ENCODE measurements at places on chromosomes 11 and 22.

DNA sequence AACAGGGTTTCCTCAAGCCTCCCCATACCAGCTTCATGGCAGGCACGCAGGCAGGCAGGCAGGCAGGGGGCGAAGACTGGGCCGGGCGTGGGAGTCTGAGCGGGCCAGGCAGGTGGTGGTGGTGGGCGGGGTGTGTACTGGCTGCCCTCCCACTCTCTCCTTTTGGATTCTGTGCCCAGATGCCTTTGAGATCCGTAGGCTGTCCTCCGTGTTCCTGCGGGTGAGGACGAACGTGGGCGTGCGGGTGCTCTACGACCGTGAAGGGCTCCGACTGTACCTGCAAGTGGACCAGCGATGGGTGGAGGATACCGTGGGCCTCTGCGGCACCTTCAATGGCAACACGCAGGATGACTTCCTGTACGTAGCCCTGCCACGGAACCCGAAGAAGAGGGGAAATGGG, 23.0 kb downstream of the OTOG start:
- DNase-seq, result no peak

- no peak for DNase-seq
Observed at GRCh38 chr22:32199341-32199740, 5.5 kb downstream of the RFPL2 start.

DNA sequence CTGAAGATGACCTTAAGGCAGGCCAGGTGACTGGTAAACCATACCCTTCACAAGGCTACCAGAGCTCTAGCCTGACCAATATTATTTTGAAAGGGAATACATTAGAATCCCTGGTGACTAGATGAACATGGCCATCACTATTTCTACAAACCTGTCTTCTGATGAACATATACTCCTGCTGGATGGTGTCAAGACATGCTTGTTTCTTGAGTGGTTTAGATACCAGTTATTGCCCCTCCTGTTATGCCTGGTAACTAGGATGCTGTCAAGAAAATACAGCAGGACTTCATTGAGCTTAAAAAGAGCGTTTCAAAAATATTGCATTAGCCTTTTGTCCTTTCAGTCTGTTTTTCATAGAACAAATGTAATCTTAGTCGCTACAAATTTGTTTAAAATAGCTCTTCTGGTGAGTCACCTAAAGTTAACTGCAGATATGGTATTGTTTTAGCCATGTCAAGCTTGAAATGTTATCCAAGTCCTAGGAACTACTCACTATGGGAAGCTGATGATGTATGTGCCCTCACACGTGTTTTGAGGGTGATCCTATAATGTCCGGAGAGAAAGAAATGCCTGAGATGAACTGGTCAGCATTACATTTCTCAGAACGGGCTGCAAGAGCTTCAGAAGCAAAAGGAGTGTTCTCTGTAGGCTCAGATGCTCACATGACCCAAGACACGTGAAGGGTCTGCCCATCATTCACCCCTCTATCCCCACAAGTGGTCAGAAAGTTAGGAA, 20.6 kb downstream of the ADM start:
- DNase-seq, result no peak

DNA sequence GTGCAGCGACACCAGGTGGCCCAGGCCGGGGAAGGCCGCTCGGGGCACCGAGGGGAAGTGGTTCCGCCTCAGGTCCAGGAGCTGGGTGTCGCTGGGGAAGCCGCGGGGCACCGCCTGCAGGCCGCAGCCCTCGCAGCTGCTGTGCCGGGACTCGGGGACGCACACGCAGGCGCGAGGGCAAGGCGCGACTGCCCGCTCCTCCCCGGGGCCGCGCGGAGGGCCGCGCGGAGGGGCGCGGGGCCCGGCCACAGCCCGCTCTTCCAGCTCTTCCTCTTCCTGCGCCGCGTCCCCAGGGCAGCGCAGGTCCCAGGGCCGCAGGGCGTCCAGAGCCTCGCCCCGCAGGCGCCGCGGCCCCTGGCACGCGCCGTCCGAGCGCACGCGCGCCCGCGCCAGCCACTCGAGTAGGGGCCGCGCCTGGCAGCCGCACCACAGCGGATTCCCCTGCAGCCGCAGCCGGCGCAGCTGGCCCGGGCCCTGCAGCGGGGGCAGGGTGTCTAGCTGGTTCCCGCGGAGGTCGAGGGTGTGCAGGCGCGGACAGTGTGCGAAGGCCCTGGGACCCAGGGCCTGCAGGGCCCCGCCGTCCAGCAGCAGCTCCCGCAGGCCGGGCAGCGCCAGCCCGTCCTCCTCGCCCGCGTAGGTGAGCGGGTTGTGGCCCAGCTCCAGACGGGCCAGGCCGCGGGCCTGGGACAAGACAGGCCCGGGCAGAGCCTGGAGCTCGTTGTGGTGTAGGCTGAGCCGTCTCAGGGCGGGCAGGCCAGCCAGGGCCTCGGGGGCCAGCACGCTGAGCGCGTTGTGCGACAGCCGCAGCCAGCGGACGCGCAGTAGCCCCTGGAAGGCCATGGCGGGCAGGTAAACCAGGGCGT, 2.8 kb downstream of the CHADL start:
- peak; percentile 65 for DNase-seq

DNA sequence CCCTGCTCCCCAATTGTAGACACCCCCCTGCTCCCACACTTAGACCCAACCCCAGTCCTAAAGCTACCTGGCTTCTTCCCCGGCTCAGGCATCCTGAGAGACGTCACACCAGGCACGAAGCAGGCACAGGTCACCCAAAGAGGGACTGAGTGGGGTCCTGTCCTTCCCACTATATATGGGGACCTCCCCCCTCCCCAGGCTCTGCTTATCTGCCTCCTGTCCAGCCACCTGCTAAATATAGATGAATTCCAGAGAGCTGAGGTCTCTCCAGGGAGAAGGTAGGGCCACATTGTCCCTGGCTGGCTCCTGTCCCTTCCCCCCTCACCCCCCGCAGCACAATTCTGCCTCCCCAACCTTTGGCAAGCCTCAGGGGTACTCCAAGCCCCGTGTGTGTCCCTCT, at the start of gene MYBPC3:
Gene MYBPC3 (minus strand): TSS at position 147 of the 400 bp plus-strand sequence. CDS start 55 bp downstream, at position 92.
- no peak for DNase-seq

- DNase-seq, result peak; percentile 98
Observed at GRCh38 chr11:20112291-20113148, 47.8 kb downstream of the DBX1 start.

- DNase-seq, result peak; percentile 82
Observed at GRCh38 chr11:87428266-87428665, 390.5 kb downstream of the TMEM135 start.

- DNase-seq, result no peak
Observed at GRCh38 chr11:108009497-108010370, 1.0 kb downstream of the CUL5 start.

- no peak for DNase-seq
Observed at GRCh38 chr11:73498343-73498742, 99.6 kb downstream of the FAM168A start.

- no peak for DNase-seq
Observed at GRCh38 chr11:96758957-96759356, 369.1 kb downstream of the JRKL start.

DNA sequence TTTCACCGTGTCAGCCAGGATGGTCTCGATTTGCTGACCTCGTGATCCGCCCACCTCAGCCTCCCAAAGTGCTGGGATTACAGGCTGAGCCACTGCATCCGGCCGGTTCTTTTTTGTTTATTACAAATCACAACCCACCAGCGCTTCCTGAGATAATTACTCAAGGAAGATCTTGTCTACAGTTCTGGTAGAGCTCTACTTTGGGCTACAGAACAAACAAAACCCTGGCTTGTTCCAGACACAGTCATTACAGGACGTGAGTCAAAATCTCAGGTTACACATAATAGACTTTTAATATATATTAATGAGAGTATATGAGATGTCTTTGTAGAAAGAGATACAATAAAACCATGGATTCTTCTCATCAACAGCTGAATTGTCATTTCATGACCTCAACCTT, 42.8 kb upstream of the NUP50 start:
- DNase-seq, result no peak

- peak; percentile 74 for DNase-seq
Observed at GRCh38 chr22:19806213-19807160, 45.9 kb downstream of the TBX1 start.

DNA sequence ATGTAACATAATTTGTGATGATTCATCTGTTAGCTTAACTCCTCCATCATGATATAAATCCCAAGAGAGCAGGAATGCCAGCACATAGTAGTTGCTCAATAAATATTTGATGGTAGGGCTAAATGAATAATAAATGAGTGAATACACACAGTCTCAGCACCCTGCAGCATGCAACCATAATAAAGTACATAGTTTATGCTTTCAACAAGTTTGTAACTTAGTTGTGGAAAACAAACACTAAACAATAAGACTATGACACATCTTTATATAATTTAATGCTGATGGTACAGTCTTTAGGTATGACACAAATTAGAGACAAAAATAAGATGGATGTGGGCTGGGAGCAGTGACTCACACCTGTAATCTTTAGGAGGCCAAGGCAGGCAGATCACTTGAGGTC, 3.8 kb downstream of the ALKBH8 start:
- DNase-seq, result peak; percentile 86

DNA sequence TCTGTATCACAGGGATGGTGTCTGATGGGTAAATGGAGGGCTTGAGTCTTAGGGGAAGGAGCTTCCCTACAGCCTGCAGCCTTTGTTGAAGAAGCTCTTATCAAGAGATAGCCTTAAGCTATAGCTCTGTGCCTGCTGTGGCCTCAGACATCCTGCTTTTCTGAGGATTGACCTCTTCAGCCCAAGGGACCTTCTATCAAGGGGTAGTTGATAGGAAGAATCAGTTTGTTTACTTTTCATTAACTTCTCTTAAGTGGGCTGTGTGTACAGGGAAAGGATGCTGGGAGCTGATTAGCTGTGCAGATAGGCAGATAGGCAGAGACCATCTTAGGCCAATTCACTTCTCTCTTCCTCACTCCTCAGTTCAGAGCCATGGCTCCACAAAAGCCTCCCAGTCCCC, 151.8 kb upstream of the CADM1 start:
- no peak for DNase-seq

GRCh38 chr11:97964332-97965004, 1056.3 kb upstream of the CNTN5 start:
- no peak for DNase-seq

DNA sequence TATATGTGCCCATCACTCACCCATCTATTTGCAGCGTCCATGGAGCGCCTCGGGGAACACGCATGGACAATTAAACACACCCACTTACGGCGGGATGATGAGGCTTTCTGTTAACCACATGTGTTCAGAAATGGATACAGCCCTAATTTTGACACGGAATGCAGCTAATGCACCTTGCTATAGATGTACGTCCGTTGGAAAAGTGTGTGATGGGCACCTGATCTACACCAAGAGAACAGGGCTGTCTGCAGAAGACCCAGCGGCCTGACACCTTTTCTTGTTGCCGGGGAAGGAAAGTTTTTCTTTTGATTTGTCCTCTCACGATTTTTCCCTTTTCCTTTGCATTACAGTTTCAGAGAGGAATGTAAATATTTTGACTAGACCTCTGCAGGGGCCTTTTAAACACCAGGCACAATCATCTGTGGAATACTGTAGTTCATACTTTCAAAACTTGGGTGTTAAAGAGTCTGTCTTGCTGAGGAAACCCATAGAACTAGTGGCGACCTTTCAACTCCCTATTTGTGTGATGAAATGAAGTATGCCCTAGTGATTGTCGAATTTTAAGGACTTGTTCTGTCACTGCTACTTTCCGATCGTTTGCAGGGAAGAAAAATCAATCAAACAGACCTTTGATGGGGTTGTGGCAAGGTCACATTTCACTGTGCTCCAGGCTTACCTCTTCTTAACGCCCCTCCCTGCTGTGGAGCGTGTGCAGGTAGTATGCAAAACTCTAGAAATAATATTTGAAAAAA, 16.5 kb upstream of the PAX6 start:
- no peak for DNase-seq

- DNase-seq, result no peak
Observed at GRCh38 chr11:47587039-47587716, 700 bp downstream of the FAM180B start.

DNA sequence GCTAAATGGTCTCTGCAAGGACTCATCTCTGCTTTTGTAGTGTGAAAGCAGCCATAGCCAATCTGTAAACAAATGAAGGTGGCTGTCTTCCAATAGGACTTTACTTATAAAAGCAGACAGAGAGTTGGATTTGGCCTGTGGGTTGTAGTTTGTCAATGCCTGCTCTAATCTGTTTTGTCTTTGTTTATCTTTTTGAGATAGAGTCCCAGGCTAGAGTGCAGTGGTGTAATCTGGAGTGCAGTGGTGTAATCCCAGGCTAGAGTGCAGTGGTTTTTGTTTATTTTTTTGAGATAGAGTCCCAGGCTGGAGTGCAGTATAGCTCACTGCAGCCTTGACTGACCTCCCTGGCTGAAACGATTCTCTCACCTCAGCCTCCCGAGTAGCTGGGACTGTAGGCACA, 8.6 kb downstream of the PPP6R3 start:
- no peak for DNase-seq

GRCh38 chr11:77183431-77183984, 55.5 kb downstream of the MYO7A start:
- DNase-seq, result no peak

DNA sequence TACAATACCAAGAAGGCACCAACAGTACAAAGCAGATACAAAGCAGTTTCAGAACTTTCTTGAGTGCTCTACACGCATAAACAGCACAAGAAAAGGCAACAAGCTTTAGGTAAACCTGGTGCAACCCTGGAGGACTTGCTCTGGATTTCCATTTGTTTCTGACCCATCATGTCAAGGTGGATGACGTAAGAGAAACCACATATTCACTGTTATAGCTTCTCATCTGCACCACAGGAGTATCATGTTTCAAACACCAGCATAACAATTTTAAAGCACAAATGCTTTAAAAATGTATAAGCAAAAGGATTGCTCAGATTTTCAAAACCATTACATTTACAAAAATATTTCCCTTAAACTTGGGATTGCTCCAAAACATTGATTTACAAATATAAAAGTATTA, 25.0 kb upstream of the YPEL1 start:
- no peak for DNase-seq

DNA sequence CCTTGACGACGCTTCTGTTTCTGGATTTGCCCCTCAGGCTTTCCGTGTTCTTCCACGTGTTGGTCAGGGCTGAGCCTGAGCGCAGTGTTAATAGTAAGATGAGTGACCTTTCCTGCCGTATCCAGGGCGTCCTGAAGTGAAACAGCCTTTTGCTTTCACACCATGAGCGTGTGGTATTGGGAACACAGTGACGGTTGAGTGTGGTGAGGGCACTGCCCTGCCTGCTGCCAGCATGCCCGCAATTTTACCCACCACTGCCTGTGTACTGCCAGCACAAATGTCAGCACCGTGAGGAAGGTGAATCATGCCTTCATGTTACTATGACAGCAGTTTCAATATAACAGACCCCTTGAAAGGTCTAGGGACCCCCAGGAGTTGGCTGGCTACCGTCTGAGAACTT, 217.1 kb downstream of the TBC1D22A start:
- DNase-seq, result no peak

GRCh38 chr22:28341001-28341400, 338.6 kb downstream of the TTC28 start:
- peak; percentile 38 for DNase-seq

DNA sequence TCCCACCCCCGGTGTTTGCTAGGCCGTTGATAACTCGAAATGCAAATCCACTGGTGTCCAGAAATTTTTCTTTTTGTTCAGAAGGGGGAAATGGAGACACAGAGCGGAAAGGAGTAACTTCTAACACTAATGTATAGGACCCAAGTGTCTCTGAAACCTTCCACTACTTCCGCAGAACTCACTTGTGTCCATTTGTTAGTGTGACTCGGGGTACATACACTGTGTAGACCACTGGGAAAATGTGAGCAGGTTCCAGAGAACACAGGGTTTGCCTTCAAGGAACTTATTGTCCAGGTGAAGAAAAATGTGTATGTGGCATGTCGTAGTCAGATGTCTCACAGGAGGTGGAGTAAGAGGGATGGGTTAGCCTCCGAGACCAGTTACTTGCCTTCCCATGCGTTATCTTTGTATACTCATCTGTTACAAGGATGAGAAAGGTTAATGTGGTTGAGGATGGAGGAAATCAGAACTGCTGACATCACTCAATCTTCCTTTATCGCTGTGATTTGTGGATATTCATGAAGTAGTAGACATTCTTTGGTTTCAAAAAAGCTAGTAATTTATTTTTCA, 857 bp downstream of the ARCN1 start:
- no peak for DNase-seq

All from foreskin keratinocyte (primary cell).